Activated CD4-positive, alpha-beta T cell treated with anti-CD3 and anti-CD28 coated beads, Interleukin-10, Interleukin-2, amounts not matched to agents 100 ng/mL and 50 ng/mL, durations not matched to agents 16 hours and 8 hours (primary cell): ENCODE measurements at places on chromosomes 1 and 21.

DNA sequence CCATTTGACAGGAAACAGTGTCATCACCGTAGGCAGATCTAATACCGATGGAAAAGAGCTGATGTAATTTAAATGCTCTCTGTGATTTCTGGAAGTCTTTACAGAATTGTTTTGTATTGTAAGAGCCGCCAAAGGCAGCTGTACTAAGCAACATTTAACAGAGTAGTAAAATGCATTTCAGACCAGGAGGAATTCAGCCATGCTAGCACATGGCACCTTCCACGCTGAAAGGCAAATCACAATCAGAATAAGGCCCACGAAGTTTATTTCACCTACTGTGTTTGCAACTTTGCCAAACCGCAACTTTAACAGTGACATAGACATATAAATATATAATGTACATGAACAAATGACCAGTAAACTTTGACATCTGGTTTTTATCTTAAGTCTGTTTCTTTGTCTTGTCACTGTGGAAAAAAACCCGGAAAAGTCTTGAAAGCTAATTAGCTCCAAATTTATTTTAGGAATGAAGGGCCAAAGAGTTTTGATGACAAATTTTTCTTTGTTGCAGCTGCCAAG is 26.1 kb upstream of the DISC1 start:
- no peak for DNase-seq

DNA sequence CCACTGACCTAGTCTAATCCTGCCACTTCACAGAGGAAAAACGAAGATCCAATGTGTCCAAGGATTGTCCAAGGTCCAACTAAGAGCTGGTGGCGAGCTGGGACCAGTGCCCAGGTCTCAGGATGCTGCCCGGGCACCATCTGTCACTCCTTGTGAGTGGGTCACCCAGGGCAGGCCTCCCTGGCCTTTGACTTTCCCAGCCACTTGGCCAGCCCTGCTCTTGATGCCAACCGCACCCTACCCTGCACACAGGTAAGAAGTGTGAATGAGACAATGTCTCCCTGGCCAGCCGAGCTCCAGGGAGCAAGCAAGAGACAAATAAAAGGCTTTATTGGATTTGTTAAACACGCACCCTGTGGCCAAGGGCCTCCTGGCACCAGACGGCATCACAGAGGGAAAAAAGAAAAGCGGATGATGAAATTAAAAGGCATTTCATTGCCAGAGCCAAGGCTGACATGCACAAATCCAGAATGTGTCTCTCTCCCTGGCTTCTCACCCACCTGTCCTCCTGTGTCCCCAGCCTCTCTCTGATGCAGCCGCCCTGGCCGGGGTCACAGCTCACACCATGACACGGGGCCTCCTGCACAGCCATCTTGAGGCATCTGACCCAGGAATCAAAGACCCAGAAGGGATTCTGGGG is 72.8 kb downstream of the CAMK2N1 start:
- DNase-seq = no peak

GRCh38 chr1:160807738-160808137 is 11.8 kb downstream of the LY9 start:
- no peak for DNase-seq

DNA sequence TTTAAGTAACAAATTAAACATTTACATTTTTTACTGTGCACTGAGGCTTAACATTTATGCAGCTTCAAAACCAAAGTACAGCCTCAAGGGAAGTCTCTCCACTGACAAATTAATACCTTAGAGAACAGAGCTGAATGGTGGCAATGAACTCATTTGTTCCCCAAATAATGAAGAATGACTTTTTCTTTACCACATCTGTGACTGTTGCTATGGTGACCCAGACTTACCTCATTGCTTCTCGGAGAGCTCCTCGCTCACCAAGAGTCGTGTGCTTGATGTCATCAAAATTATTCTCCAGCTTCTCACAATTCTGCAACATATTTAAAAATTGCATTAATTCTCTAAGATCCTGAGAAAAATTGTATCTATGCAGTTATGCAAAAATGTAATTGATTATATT is 92.9 kb downstream of the DPYD start:
- DNase-seq = no peak

DNA sequence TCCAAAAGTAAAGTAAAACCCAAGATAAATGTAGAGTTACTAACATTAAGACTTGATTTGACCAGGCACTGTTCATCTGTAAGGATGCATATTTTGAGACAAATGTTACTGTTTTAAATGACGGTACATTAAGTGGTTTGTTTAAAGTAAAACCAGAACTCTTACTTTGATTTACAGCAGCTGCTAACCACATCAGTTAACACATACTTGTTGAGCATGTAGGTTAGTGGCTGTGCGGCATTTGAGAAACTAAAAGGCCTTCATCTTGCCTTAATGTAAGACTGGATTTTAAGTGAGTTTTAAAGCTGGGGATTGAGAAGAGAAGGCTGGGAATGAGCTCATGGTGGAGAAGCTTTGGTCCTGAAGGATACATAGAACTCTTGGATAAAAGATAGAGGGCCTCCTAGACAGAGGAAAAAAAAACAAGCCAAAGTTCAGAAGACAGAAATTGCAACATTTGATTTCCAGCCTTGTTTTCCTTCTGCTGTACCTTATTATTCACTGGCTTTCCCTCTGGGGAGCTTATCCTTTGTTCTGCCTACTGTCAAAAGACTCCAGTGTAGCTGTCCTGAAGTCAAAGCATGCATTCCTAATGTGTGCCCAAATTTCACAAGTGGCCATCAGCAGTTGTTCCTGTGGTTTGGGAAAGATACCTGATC is 66.6 kb downstream of the MTR start:
- no peak for DNase-seq

GRCh38 chr1:223856386-223856785 is 10.6 kb upstream of the TP53BP2 start:
- no peak for DNase-seq

DNA sequence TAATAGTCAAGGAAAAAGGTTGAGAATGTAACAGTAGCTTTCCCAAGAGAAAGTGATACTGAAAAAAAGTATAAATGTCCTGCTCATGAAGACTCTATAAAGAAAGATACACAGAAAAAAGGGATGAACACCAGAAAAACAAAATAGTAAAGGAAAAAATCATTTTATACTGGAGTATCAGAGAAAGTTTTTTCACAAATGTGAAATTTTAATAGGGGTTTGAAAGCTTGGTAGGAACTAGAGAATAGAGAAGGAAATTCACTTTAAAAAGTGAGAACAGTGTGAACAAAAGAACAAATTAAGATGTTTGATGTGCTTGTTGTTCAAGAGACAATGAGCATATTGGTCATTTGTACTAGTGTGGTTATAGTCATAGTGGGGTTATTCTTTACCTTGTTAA is 25.6 kb downstream of the UCHL5 start:
- no peak for DNase-seq

DNA sequence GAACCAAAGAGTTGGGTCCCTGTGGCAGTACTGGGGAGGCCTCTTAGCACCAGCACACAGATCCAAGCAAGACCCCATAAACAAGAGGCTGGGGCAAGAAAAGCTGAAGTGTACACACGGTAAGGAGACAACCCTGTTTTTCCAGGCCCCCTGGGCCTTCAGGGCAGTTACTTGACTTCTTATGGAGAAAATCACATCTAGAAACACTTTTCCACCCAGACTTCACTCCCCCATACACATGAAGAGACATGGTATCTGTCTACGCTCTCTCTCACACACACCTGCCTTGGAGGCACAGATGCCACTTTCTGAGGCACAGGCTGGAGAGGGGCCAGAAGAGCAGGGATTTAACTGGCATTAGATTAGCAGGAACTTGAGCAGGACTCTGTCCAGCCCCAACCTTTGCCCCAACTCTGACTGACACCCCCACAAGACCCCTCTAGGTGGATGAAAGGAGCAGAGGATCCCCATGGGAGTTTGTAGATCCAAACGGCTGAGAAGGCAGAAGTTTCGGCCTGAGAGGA is 2.2 kb downstream of the CERS2 start:
- no peak for DNase-seq

GRCh38 chr1:7919880-7920279 is 20.8 kb downstream of the TNFRSF9 start:
- no peak for DNase-seq

DNA sequence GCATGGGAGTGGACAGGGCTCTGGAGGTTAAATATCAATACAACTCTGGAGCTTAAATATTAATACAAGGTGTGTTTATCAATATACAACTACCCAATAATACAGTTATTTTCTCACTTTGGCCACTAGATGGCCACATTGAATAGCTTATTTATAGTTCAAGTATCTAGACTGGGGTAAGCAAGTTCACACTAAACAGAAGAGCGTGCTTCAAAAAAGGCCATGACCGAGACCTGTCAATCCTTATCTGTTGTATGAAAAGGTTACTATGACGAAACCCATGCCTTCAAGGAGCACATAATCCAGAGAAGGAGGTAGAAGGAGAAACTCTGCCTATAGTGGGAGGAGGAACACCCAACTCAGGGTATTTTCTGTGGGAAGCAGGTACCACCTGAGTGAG is 29.1 kb downstream of the CHML start:
- DNase-seq = peak; percentile 66

DNA sequence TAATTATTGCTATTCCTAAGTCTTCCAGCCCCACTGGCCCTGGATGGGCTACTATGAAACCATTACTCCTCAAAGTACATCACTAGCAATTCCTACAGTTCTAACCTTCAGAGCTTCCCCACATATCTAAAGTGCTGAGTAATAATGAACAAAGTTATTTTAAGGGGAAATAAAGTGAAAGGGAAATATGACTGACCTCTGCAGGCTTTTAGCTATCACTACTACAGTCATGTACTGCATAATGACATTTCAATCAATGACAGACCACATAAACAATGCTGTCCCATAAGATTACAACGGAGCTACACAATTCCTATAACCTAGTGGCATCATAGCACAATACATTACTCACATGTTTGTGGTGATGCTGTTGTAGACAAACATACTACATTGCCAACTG is 32.5 kb upstream of the ASPM start:
- DNase-seq = peak; percentile 11

GRCh38 chr1:48105165-48105564 is 108.0 kb upstream of the TRABD2B start:
- no peak for DNase-seq

DNA sequence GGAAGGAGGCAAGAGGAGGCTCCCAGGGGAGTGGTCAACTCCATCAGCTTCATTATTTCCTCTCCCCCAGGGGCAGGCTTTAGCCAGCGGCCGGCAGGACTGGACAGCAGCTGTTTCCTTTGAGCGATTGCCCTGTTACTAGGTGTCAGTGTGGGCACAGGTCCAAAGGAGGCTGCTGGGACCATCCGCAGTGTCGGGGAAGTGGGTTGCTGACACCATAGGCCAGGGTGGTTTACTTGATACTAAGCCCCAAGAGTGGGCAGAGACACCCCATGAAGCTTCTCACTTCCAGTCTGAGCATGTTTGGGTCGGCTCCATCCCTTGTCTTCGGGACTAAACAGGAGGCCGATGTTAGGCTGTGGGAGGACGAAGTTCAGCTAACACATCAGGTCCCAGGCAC is 63.6 kb downstream of the KAZN start:
- no peak for DNase-seq

GRCh38 chr1:36522461-36523229 is 39.9 kb upstream of the CSF3R start:
- DNase-seq = no peak

DNA sequence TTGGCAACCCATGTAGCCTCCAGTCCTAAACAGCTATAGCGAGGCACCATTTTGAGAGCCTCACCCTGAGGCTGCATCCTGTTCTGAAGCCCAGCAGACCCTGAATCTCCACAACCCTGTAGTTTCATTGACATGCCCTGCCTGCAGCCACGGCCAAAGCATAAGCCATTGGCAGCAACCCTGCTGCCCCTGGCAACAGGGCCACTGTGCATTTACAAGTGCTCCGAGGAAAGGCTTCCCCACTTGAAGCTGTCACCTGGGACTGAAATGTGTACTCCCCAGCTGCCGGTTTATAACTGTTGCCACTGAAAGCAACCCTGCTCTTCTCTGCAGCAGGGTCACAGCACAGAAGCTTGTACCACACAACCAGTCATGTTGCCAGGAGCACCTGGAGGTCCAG is 124.2 kb upstream of the OLFM3 start:
- no peak for DNase-seq

- peak; percentile 72 for DNase-seq
Measured at GRCh38 chr1:111204201-111204982, 3.9 kb upstream of the DENND2D start.

DNA sequence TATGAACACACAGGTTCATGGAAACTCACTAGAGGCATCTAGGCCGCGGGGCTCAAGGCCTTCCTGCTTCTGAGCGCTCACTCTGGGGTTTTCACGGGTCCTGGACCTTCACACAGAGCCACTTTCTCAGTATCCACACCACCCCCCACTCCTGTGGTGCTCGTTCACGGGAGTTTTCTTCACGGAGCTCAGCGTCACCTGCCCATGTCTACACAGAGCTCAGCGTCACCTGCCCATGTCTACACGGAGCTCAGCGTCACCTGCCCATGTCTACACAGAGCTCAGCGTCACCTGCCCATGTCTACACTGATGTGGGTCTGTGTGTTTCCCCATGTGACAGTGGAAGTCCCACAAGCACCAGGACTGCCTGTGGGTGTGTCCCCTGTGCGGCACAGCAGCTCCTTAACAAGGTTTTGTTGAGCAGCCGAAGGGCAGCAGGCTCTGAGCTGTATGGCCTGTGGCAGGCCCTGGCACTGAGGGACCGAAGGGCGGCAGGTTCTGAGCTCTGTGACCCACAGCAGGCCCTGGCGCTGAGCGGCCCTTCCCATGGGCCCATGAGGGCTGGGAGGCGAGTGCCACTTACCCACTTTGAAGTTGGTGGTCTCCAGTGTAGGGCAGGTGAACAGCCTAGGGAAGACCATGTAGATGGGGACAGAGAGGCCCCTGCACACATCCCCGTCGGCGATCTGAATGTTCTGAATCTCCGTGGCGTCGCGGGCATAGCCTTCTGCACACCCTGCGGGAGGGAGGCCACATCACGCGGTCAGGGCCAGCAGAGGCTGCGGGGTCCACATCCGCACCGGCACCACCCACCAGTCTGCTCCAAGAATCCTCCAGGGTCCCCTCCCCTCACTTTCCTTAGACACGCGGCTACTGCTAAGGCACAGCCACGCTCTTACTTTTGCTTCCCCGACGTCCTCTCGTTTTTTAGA is 39.8 kb downstream of the VPS26C start:
- no peak for DNase-seq

GRCh38 chr1:161260376-161261260 is 2.1 kb downstream of the PCP4L1 start:
- no peak for DNase-seq

DNA sequence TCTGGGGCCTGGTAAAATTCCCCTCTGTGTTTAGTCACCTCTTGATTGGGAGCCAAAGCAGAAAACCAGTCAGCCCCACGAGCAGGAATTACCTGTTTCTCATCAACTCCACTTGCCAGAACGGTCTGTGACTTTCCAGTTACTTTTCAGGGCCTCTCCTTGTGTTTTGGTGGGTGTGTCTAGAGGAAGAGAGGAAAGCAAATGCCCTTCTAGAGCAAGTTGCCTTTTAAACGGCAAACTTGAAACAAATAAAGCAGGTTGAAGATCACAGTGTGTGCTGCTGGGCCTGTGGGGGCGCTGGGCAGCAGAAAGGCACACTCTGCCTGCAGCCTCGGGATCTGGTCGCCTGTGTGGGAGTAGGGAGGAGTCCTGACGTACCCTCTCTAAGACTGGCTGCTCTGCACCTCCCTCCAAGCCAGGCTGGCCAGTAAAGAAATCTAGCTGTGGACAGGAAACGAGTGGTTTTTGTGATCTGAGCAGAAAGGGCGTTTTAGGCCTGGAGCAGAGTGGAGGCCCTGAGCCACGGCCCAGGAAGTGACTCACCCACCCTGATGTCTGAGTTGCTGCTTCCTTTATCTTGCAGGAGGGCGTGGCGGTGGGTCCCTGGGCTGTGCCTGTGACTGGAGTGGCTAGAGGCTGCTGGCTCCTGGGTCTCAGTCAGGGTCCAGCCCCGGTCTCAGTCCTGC is 11.1 kb upstream of the S100A11 start:
- peak; percentile 98 for DNase-seq

GRCh38 chr1:195243492-195243891 is 1364.7 kb downstream of the KCNT2 start:
- no peak for DNase-seq
